ENCODE measurements at places on chromosomes 3 and 15.

GRCh38 chr15:70424937-70425411 lies 327.3 kb upstream of the TLE3 start:
- DNase-seq, result no peak

DNA sequence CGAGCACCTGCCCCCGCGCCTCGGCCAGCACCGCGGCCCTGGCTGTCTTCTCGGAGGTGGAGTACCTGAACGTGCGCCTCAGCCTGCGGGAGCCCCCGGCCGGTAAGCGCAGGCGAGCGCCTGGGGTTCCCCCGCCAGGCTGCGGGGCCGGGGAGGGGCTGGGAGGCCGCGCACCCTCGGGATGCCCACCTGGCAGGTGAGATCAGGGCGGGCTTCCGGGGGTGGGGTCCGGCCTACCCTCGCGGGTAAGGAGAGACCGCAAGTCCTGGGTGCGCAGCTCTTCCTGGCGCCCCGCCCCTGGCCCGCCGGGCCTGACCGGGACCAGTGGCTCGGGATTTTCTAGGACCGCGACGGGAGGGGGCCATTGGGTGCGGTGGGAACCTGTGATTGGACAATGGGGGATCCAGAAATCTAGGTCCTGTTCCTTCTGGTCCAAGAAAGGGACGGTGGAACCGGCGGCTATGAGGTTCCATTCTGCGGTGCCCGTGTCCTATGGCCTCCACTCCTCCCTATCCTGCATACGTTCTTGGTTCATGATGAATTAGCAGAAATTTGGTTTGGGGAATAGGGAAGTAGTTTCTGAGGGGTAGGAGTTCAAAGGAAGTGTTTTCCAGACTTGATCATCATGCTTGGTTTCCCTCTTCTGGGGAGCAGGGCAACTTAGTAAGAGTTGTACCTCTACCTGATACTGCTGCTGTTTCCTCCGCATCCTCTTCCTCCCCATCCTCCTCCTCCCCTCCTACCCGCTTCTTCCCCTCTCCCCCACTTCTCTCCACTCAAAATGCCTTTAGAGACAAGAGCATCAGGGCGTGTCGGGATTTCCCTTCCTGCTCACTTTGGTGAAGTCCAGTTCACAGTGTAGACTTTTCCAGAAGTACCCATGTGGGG lies 808 bp downstream of the ARRDC4 start:
- DNase-seq, result no peak

- DNase-seq, result no peak
Measured at GRCh38 chr3:192207239-192207638, 520.1 kb downstream of the FGF12 start.

DNA sequence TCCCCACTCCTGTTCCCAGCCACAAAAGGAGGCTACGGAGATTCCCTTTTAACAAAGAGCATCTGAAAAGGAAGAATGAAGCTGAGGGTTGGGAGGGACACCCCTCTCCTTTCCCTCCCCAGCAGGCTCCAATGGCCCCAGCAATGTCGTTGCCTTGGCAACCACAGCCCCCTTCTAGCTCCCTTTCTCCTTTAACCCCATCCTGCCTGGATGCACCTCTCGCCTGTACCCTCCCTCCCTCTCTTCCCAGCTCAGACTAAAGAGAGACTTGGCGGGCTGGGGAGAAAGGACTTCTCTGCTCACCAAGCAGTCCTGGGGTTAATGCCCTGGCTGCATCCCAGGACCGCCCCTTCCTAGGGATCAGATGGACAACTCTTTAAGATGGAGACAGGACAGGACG lies 7.1 kb upstream of the RPL29 start:
- no peak for DNase-seq

DNA sequence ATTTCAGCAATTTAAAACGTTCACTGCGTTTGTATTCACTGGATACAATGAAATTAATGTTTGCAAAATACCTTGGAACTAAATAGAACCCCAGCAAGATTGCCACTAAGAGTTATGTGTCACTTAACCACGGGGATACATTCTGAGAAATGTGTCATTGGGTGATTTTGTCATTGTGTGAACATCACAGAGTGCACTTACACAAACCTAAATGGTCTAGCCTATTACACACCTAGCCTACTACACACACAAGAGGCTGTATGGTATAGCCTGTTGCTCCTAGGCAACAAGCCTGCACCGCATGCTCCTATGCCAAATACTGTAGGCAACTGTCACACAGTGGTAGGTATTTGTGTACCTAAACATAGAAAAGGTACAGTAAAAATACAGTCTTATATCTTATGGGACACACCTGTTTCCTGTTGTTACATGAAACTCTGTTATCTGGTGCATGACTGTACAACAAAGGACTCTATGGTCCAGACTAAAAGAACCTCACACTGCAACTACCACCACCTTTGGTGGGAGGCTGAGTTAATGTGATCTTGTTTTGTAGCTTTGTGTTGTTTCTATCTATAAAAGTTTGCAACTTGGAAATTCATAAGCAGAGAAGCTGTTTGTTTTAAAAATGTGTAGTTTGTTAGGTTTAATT lies 92.2 kb upstream of the NTRK3 start:
- DNase-seq, result no peak

- DNase-seq, result no peak
Measured at GRCh38 chr15:58490888-58491473, 59.2 kb downstream of the LIPC start.

GRCh38 chr3:100089812-100090668 lies 24.3 kb downstream of the FILIP1L start:
- DNase-seq, result no peak

- DNase-seq, result no peak
Measured at GRCh38 chr3:188279502-188280335, 125.8 kb downstream of the LPP start.

DNA sequence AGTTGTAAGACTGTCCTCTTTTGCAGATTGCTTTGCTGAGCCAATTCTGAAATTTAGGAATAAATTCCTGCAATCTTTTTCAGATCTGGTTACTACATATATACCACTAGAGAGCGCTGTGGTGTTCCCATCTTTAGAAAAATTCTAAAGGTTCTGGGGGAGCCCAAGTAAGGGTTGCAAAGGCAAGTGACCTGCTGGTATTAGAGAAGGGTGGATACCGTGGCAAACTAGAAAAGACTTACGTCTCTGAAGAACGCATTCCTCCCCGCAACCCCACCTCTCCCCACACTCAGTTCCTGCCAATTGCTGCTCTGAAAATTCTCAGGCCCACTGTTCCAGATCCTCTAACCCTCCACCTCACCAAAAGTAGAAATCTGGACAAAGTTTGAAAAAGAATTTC lies 48.5 kb downstream of the EFHB start:
- DNase-seq, result no peak

DNA sequence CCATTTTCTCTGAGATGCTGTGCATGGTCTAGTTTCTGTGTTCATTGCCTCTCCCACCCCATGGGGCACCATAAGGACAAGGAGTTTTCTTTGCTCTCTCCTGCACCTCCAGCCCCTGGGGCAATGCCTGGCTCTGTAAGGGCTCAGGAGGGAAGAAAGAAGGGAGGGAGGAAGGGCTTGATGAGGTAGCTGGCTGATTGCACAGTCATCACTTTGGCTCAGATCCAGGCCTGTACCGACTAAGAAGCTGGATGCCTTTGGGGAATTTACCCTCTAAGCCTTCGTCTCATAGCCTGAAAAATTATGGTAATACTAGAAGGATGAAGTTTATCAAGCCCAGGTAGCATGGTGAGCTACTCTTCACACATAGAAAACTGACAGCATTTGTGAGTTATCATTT lies 382.9 kb downstream of the GABRG3 start:
- DNase-seq, result no peak

- no peak for DNase-seq
Measured at GRCh38 chr15:48563934-48564333, 81.6 kb downstream of the FBN1 start.

- no peak for DNase-seq
Measured at GRCh38 chr3:16510620-16511319, 2.7 kb downstream of the RFTN1 start.

- no peak for DNase-seq
Measured at GRCh38 chr3:21260507-21260906, 490.5 kb downstream of the ZNF385D start.

DNA sequence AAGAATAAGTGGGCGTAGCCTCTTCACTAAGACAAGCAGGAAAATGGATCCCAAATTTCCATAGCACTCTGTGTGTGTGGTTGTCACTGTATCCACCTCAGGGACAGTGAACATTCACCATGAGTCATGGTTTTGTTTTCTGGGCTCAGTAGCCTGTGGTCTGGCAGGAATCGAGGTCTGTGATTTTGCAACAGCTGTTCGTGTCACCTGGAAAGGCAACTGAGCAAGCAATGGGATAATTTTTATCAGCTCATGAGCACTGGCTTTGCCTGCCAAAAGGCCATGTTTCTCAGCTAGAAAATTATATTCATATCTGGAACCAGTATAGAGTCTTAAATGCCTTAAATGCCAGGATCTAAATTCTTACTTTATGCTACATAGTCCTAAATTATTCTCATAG lies 60.9 kb downstream of the STRIT1 start:
- DNase-seq, result no peak

- no peak for DNase-seq
Measured at GRCh38 chr3:43587303-43587702, 34.5 kb downstream of the ANO10 start.

- no peak for DNase-seq
Measured at GRCh38 chr15:77415450-77416147, 4.3 kb downstream of the PEAK1 start.

DNA sequence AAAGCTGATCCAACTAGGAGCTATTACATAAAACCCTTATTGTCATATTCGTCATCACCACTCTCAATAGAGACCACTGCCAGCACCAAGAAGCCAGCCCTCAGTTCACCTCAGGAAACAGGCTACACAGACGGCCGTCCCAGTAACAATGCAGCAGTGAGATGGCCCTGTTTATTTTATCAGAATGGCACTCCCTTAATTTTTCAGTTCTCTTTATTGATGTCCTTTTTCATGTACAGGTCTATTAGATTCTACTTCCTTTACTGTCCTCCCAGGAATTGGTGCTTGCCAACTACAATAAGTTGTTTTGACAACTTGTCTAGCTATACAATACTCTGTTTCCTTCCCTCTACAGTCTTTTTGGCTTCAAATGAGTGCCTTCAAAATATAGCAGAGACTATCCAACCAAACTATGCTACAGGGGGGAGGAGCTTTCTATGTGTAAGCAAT lies 272.5 kb downstream of the ZBTB20 start:
- no peak for DNase-seq

DNA sequence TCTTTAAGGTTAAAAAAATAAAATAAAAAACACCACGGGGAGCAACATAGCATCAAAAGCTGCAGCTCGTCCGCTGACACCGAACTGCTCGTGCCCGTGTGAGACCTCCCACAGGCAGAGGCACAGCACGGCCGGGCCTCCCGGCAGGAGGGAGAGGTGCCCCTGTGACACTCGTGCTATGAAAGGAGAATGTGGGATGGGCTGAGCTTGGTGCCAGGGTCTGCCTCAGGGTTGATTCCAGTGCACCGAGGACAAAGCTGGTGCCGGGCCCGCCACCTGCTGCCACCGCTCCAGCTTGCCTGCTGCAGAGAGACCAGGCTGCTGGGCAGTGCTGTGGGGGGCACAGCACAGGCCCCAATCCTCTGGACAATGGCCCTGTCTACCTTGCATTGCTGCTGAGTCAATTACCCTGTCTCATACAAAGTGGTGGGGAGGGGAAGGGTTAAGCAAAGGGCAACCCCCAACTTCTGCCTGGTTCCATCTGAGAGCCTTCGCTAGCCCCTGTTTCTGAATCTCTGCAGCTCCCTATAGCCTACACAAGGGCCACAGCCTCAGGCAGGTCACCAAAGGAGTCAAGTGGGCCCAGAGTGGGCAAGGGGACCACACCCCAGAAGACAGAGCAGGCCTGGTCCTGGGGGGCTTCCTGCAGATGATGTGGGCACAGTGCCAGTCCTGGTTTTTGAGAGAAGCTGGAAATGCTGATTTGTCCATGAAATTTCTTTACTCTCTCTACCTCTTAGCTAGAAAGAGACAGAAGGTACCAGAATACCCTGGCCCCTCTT lies 74.0 kb upstream of the SNRPA1 start:
- no peak for DNase-seq

- no peak for DNase-seq
Measured at GRCh38 chr3:58416191-58416590, 17.4 kb downstream of the PDHB start.

GRCh38 chr3:30135190-30135589 lies 471.2 kb upstream of the TGFBR2 start:
- DNase-seq, result no peak

DNA sequence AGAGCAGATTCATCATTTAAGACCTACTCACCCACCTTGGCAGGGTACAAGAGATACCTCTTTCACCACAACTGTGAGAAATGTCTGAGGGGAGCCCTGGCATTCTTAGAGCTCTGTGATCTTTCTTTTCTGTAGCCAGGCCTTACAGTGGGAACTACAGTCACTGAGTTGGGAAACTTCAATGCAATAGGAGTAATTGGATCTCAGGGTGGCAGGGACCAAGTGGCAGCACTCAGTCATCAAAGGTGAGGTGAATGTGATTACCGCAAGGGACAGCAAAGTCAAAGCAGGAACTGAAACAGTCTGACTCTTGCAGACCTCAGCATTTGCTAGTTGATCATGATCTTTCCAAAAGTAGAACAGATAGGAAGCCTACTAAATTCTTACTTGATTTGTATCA lies 7.2 kb upstream of the MCF2L2 start:
- DNase-seq, result no peak

GRCh38 chr15:43498990-43499389 lies 6.0 kb upstream of the TP53BP1 start:
- DNase-seq, result no peak

DNA sequence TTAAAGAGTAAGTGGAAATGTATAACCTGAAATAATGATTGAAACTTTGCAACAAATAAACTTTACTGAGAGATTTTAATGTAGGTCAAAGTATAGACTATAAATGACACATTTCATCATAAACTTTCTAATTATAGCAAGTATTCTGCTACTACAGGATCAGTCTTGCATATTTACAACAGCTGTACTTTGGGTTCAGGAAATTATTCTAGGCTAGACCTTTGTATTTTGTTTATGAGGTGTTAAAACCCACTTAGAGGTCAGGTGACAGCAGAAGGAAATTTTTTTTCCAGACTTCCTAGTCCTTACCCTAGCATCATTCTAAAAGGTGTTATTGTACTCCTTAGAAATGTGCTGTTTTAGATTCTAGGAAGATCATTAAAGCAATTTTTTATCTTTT lies 2.3 kb downstream of the RNF7 start:
- no peak for DNase-seq

DNA sequence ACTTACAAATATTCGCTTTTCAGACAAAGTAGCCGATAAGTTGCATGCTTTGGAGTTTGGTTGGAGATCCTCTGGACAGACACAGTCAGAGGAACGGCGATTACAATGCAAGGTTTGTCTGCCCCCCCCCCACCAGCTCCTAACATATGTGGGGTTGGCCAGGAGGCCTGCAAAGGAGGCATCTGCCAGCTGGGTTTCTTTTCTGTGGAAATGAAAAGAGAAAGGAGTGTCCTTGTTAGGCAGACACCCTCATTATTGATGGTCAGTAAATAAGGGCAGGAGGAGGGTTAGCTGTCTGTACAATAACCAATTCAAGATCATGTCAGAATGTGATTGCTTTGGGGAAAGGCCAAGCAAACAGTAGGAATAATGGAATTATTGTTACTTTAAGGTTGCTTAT lies 49.1 kb downstream of the TLNRD1 start:
- no peak for DNase-seq

Measured in left renal pelvis (tissue), 4 donors.